ENCODE measurements at places on chromosomes 3 and 15.

GRCh38 chr15:51536965-51537574 lies 85.5 kb downstream of the DMXL2 start:
- peak; percentile 28 for DNase-seq

GRCh38 chr15:85748729-85749128 lies 46.0 kb downstream of the KLHL25 start:
- no peak for DNase-seq

- no peak for DNase-seq
Measured at GRCh38 chr15:75114796-75115195, 86.9 kb upstream of the C15orf39 start.

DNA sequence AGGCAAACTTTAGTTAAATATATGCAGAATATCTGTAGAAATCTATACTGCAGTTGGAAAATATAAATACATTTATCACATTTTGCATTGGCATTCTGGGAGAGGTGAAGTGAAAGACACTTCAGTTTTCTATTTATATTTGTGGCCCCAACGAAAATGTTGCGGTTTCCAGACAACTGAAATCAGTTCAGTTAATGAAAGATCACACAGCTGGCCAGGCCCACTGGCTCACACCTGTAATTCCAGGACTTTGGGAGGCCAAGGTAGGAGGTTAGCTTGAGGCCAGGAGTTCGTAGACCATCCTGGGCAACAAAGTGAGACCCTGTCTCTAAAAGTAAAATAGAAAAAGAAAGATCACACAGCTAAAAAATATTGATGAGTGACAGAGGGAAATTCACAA lies 11.9 kb upstream of the CLASP2 start:
- no peak for DNase-seq

DNA sequence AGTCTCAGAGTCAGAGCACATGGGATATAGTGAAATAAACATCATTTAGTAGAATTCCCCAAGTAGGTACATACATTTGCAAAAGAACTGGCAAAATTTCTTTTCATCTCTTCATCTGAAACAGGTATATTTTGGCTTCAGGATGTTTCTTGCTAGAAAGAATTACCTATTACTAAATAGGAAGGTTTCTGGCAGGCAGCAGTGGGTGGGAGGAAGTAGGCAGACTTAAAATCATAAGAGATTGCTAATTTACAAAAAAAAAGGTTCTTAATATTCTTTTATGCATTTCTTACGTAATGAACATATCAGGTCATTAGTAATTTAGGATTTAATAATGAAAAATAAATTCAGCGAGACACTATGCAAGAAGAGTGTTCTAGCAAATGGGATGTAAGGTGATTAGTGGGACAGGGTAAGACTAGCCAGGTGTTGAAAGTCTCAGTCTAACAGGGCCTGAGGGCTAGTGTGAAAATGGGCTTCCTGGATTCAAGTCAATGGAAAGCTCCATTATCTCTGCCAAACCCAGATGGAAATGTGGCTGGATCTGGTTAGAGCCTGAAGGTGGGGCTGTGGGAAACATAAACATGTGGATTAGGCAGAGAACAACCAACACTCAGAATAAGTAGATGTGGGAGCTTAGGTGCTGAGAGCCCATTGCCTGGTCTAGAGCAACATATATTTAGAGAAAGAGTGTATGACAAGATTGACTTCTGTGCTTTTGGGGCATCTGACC lies 127.4 kb upstream of the FEZF2 start:
- DNase-seq, result no peak

- no peak for DNase-seq
Measured at GRCh38 chr3:125261031-125261430, 48.5 kb upstream of the SLC12A8 start.

Data from KBM-7 (cell line).